ENCODE measurements at places on chromosomes 4 and X. TPM values are rescaled to one million over a fixed set of nuclear protein-coding genes. Genes with fewer than 3 reads are reported as not detected.

GRCh38 chrX:97938706-97939105 lies 1055.0 kb downstream of the RPA4 start:
- DNase-seq: no peak

DNA sequence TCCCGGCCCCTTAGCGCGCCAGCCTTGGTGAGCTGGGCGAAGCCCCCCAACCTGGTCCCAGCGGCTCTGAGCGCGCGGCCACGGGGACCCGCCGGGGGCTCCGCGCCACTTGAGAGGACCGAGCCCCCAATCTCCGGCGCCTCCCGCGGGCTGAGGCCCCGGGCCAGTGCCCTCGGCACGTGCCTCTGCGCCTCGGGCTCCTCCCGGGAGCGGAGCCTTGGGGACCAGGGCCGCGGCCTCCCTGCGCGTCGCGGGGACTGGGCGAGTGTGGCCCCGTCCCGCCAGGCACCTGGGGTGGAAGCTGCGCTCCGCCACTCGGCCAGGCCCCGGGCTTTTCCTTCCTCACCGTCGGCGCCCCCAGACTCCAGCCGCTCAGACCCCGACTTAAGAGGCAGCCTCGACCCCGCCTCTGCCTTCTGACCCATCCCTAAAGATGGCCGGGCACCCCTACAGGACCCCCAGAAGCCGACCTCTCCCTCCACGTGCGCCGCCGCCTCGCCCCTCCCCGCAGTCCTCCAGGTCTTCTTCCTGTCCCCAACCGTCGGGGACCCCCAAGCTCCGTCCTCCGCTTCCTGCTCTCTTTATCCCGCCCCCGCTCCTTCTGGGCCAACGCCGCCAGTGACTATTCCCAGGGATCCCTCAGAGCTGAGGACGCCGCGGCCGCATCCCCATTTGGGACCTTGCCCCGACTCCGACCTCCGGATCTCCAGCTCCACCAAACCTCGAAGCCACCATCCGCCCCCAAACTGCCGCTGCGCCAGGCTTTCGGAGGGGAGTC lies 752 bp downstream of the ERAS start:
- no peak for DNase-seq

DNA sequence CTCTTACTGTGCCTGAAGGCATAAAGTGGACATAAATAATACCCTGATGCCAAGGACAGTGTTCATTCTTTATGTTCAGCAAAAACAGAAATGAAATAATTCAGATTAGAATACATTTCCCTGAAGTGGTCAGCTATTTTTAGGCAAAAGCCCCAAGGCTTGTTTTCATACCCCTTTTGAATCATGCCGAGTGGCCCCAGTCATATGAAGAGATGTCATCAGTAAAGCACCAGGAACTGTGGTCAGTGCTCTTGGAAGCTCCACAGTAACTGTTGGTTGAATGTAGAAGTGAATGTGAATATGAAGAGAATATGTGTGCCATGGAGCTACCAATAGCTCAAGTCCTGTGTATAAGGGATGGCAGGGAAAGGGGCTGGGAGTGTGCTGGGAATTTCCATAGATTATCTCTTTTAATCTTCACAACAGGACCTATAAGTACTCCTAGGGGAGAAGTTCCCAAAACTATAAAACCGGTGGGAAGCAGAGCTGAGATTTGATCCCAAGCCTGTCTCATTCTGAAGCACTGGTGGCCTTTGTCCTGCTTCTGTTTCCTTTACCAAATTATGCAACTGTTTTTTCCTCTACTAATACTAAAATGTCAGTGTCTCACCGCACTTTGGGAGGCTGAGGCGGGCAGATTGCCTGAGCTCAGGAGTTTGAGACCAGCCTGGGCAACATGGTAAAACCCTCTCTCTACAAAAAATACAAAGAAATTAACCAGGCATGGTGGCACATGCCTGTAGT lies 52.6 kb downstream of the FNIP2 start:
- no peak for DNase-seq

GRCh38 chr4:110480031-110480549 lies 4.1 kb downstream of the ENPEP start:
- DNase-seq: no peak

DNA sequence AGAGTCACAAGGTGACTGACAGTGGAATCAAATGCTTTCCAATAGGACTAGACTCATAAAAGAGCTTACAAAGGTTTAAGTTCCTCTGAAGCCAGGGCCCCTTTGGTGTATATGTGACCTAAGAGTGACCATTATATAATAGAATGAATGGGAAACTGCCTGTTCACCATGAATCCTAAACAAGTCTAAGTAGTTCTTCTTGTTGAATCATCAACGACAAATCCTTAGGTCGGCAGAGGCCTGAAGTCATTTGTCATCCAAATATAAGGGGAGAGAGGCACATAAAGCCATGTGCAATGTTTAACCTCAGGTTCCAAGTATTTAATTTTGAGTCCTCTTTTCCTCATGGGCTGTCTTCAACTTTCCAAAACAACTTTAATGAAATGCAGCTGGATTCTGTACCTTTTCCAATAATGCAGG lies 122.4 kb downstream of the RASL11B start:
- no peak for DNase-seq

Gene RBMX2
- total RNA-seq: 13.4 TPM

DNA sequence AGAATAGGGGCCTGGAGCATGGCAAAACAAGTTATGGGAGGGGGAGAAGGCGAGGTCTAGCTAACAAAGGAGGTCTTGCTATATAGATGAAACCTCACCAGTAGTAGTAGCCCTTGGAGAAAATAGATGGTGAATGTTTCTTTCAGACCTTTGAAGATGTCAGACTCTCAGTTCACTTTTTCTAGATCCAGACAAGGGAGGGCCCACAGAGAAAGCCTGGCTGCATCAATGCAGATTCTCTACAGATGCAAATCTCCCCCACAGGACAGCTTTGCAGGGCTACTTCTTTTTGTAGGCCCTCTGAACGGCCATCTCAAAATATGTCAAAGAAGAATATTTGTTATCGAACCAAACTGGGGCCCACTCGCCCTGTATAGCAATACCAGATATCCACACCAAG lies 159.7 kb downstream of the ANK2 start:
- no peak for DNase-seq

Gene CXorf49
- total RNA-seq: not detected

Gene ZNF185
- 1.4 TPM for total RNA-seq

DNA sequence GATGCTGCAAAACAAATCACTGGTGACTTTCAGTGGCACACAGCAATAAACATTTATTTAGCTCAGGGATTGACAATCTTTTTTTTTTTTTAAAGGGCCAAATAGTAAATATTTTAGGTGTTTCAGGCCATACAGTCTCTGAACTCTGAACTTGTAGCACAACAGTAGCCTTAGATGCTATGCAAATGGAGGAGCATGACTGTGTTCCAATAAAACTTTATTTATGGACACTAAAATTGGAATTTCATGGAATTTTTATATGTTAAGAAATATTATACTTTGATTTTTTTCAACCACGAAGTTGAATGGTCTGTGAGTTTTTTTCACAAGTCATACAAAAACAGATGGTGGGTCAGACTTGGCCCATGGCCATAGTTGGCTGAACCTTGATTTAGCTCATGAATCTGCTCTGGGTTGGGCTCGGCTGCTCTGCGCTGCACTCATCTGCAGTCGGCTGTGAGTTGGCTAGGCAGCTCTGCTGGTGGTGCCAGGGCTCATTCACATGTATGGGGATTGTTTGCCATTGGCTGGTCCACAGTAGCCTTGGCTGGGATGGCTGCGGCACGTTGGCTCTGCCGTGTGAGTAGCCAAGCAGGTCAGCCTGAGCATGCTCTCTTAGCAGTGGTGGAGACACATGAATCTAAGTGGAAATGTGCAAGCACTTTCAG lies 231.7 kb upstream of the PGRMC2 start:
- DNase-seq: peak; percentile 66

- no peak for DNase-seq
Observed at GRCh38 chrX:151370906-151371305, 26.1 kb upstream of the VMA21 start.

DNA sequence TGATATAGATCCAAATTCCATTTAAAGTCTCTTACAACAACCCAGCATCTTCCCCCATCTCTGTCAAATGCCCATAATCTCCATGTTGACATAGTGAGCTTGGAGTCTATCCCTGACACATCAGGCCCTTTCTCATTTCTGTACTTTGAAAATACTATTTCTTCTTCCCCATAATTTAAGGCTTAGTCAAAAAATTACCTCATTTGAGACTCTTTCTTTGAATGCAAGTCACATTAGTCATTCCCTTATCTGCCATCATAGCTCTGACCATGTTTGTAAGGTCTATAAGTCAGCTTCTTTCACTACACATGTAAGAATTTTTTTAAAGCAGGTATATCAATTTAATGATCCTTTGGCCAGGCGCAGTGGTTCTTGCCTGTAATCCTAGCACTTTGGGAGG lies 99.9 kb downstream of the DDX60 start:
- DNase-seq: no peak

DNA sequence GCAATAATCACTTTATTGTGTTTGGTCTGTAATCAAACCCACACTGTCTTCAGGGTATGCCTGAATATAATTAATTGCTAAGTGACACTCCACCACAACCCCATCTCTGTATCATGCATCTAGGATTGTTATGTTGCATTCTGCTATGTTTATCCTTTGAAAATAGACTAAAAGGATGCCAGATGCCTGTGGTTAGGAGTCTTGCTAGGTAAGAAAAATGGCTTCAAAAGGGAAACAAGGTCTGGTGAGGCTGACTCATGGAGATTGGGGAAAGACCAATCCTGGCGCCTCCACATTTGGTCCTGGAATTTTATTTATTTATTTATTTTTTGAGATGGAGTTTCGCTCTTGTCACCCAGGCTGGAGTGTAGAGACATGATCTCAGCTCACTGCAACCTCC lies 360.5 kb upstream of the SLC7A11 start:
- no peak for DNase-seq

DNA sequence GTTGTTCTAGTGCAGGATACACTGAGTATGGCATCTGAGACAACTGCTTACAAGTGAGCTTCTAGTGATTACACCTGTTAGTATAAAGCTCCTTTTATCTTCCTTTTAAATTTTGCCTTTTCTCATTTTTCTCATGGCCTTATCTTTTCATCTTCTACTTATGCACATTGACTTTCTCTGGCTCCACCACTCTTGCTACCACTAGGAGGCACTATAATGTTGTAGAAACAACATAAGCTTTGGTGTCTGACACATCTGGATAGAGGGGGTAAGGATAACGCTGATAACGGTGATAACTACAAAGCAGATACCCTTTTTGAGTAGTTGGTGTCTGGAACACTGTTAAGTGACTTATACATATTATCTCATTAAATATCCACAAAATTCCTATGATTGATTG lies 187.4 kb upstream of the TEX13C start:
- DNase-seq: no peak

GRCh38 chr4:95507147-95507546 lies 41.6 kb downstream of the UNC5C start:
- no peak for DNase-seq

DNA sequence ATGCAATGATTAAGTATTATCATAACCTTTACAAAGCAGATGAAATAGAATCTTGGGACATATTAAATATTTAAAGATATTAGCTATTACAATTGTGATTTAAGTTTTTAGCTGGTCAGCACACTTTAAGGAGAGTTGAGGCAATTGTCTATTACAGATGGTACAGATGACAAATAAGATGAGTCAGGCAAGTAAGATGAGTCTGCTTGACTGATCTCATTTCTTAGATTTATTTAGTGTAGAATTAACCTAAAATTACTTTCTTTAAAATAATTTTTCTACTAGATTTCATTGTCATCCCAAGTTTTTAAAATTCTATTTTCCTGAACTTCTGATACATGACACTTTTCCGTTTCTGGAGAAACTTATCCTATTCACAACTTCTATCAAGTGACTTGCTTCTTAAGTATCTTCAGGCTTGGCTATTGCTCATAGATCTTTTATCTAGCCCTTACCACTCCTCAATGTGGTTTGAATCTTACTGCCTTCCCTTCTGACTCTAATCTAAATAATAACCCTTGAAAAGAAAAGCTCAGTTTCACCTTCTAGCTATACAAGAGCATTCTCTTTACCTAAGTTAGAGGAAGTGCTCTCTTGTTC lies 32.9 kb downstream of the CXCL1 start:
- DNase-seq: no peak

DNA sequence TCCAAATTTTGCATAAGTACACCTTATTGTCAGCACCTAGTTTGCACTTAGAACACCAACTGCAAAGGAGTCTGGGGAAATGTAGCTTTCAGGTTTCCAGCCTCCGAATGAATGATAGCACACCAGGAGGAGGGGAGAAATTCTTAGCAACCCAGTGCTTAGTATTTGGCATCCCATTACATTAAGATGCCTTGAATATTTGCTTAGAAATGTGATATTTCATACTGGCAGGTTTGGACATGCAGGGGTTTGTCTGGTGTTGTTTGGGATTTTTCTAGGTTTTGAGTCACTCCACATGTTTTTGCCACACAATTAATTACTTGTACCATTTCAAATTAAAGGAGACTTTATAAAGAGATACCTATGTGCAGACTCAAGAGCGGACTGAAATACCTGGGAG lies 60.3 kb upstream of the CAMK2D start:
- DNase-seq: no peak

GRCh38 chrX:70479922-70480659 lies 35.5 kb downstream of the DLG3 start:
- no peak for DNase-seq

- DNase-seq: no peak
Observed at GRCh38 chrX:104482757-104483156, 83.2 kb upstream of the IL1RAPL2 start.

DNA sequence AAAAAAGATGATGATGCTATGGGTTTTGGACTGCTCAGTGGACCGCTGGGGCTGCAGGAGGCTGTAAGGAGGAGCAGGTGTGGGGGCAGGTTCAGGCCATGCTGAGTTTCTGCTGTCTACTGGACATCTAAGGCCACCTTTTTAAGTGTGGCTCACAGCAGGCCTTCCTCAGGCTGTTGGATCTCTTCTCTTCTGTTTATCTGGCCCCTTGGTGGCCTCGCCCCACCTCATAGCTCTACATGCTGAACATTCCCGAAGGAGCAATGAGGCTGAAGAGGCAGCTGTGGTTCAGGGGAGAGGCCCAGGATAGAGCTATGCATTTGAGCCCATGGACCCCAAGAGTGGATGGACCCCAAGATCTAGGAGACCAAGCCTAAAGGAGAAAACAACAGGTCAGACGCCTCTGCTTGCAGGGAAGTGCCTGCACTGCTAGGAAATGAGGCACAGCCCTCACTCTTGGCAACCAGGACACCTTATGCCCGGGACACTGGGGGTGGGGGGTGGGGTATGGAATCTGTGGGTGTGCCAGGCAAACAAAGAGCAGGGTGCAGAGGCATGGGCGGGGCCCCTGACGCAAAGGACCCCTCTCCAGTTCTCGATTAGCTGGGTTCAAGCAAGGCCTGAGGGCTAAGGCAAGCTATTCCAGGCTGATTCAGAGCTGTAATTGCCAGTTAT lies 168.9 kb downstream of the BCOR start:
- no peak for DNase-seq

GRCh38 chr4:129326571-129327460 lies 230.9 kb downstream of the C4orf33 start:
- peak; percentile 44 for DNase-seq

Gene TMPRSS11B
- total RNA-seq: not detected

DNA sequence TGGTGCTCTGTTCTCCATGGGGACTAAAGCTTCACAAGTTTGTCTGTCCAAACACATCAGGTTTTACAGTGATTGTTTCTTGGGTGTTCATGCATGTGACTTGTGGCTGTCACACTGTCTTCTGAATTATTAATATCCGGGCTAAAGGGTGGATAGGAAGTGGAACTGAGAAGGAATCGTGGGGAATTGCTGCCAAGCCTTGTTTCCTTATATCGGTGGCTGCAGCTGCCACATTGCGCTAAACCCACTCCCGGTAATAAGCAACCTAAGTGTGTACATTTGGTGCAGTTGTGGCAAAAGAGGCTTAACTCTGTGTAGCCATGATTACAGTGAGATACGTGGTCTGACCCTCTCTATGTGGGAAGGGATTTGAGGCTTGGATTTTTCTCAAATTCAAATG lies 30.7 kb downstream of the SEPTIN11 start:
- no peak for DNase-seq

Gene GPR50
- total RNA-seq: not detected
